MV-4-11 (cell line): ENCODE measurements at places on chromosomes 12 and 14.
A peak's percentile ranks its signal among the peaks of the same experiment; 100 is the strongest.

GRCh38 chr12:17108877-17109541, 503.0 kb upstream of the LMO3 start:
- DNase-seq = no peak

- DNase-seq = no peak
Measured at GRCh38 chr12:69468237-69469026, 1.8 kb upstream of the FRS2 start.

GRCh38 chr12:108515916-108516315, 839 bp downstream of the FICD start:
- no peak for DNase-seq

GRCh38 chr12:59742841-59743240, 147.0 kb downstream of the SLC16A7 start:
- no peak for DNase-seq

GRCh38 chr12:102300824-102301461, 103.3 kb upstream of the PMCH start:
- peak; percentile 71 for DNase-seq

- no peak for DNase-seq
Measured at GRCh38 chr14:31110872-31111271, 84.7 kb upstream of the STRN3 start.

DNA sequence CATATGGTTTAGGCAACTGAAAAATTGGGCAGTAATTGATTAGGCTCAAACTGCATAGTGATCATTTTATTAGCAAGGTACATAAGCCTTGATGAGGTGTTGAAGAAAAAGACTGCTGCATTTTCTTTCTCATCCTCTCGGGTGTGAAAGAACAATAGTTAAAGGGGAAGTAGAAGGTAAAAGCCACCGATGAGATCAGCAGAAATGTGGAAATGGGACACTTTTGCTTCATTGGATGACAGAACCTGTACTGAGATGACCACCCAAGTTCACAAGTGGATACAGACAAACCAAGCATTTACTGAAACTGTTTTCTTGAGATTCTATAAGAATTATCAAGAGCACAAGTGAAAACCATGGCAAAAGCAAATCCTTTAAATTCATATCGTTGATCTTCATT, 184.0 kb downstream of the TMX1 start:
- no peak for DNase-seq

DNA sequence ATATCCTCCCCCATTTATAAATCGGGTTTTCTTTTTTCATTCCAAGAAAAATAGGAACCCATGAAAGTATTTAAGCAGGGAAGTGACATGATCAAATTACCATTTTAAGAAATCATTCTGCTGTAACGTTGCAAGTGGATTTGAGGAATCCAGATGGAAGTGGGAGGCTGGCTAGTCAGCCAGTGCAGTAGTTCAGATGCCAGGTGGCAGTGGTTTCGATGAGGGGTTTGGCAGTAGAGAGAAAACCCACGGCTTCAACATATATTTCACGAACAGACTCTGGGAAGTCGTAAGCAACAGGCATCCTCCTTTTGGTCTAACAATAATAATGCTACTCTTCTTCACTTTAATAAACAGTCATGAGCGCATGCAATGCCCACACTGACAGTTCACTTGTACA, 25.0 kb downstream of the PDZRN4 start:
- no peak for DNase-seq

- no peak for DNase-seq
Measured at GRCh38 chr12:29943683-29944082, 159.9 kb upstream of the TMTC1 start.

DNA sequence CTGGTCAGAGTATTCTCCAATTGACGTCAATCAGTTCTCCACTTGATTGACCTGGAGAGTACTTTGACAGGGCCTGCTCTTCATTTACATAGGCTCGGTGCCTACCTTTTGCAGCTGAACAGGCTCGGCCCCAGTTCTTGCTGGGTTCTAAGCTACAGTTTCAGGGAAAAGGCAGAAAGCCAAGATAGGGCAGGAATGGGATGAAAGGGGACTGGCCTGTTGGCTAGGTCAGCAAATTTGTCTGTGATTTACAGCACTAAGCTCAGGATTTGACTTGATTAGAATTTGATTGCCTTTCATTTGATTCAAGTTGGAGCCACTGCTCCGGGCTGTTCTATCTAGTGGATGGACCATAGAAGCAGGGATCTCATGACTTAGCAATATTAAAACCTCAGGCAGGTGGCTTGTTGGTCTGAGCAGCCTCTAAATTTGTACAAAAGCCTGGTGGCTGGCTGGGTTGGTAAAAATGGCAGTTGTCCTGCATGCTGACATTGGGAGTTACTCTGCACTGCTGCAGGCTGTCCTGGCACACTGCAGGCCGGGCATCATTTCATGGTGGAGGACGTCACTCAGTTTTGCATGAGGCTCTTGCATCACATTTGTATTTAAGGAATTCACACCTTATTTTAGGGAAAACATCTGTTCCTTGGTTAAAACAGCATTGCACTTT, 71.8 kb downstream of the BICD1 start:
- DNase-seq = no peak

DNA sequence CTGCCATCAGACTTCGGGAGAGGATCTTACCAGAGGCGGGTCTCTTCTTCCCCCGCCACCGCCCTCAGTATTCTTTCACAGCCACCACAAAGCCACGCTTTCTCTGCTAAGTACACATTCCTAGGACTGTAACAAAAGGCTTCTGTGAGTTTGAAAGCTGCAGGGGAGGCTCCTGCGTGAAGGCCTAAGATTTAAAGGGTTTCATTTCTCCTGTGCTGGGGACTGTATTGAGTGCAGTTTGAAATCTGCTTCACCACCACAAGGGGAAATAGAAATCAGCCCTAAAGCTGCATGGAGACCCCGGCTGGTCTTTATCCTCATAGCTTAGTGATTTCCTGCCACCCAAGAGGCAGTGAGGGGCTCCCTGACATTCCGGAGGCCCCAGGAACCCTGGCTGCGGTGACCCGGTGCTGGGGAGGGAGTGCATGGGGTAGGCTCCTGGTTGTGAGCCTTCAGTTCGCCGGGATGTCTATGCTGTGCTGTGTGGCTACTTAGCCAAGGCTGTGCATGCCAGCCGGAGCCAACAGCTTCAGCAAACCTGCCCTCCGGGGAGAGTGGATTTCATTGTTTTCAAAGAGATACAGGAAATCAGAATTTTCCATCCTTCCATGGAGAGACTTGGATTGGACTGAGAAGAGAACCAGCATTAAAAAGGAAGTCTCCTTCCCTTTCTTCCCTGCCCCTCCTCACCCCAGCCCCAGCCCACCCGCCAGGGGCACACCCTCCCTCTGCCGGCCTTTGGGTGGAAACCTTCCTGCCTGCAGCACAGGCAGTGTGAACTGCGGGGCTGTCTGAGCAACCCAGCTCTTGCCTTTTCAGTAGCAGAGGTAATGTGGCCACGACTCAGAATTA, 163.3 kb downstream of the ETV6 start:
- DNase-seq = peak; percentile 87

DNA sequence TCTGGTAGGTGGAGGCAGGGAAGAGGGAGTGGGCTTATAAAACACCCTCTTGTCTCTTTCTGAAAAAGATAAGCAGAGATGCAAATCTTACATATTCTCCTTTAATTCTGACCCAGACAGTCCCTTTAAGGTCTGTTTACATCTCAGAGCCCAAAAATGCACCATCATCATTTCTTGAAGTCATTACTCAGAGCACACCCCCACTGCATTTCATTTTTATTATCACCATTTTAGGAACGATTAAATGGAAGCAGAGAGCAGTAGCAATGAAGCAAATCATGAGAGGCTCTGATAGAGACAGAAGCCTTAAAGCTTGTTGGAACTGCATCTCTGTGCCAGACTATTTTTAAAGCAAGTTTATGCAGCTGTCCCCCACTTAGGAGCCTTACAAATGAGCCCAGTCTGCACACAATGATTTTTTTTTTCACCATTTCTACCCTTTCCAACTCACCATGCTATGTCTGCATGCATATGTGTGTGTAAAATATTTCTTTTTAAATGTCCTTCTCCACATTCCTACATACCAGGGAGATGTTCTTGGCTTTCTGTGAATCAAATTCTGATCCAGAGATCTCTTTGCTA, 311.0 kb downstream of the GRIN2B start:
- no peak for DNase-seq
